ENCODE measurements at places on chromosomes 7 and 10.

DNA sequence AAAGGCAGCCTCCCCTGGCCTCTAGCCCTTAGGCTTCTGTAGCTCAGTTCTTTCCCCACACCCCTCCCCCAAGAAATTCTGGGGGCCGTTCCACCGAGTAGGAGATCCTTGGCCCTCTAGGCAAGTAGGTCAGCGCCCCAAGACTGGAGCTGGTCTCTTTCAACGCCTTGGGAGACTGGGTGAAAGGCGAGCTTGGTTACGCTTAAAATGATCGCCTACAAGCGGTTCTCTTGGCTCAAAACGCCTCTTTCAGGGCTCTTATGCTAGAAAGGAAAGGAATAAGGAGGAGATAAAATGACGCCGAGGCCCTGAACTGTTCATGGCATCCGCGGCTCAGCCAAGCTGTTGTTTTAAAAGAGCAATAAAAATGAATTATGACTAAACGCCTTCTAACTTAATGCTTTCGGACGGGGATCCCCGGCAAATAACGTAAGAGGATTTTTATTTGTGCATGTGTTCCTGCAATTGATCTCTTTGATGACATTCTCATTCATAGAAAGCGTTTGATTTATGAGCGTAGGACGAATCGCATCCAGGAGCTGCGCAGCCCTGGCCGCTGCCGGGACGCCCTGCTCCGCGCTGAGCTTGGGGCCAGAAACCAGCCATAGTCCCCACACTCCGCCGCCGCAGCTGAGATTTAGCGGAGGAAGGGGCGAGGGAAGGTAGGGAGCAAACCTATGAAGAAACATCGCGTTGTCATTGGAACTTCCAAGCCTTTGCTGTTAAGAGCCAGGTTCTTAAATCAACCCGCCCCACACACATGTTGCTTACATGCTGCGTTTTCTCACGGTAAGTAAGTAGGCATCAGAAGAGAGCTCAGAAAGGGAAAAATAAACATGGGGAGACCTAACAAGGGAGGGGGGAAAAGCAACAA, 3.0 kb upstream of the HOXA1 start:
- no peak for DNase-seq

- DNase-seq, result no peak
These were observed 290.3 kb upstream of the VWC2 start for GRCh38 chr7:49483142-49483541.

- DNase-seq, result no peak
These were observed 714 bp upstream of the KCND2 start for GRCh38 chr7:120272261-120272660.

DNA sequence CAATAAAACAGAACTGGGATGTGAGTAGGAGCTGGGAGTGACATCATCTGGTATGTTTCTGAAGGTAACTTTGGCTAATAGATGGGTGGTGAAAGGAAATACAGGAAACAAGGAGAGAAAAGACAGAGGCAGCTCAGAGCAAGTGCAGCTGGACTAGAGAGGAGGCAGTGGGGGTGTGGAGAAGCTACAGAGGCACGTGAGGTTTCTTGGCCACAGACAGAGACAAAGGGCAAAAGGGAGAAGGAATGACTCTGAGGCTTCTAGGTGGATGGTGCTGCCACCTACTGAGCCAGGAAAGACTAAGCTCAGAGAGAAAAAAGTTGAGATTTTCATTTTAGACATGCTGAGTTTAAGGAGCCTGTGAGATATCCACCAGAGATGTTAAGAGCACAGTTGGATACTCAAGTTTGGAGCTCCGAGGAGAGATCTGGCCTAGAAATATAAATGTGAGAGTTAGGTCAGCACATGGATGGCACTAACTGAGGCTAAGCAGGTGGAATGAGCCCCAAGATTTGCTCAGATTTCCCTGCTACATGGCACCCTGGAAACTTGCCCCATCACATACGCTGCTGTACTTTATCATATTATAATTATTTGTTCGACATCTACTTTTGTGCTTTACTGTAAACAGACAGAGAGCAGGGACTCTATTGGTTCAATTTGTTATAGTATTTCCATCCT, 293.0 kb upstream of the IMMP2L start:
- no peak for DNase-seq
